ENCODE measurements at places on chromosomes 1 and 21.

GRCh38 chr1:99439433-99440075, 175.3 kb downstream of the PLPPR4 start:
- no peak for DNase-seq

- no peak for DNase-seq
Observed at GRCh38 chr1:239170828-239171227, 215.5 kb upstream of the CHRM3 start.

DNA sequence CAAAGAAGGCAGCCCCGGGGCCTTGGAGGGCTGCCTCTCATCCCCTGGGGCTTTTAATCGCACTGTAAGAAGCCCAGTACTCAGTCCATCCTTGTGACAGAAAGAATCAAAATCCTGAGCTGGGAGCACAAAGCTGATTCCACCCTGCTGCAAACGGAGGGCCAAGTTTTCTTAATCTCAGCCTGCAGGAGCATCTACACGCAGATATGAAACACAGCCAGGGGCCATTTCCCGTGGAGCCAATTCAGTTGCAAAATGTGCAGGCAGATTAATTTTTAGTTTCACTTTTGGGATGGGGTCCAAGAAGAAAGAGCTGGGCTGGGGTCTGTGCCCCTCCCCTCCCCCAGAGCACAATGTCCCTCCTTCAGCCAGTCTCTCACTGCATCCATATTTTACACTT, 4.4 kb downstream of the LYPD8 start:
- DNase-seq, result no peak

- no peak for DNase-seq
Observed at GRCh38 chr21:42349420-42350317, 1.1 kb downstream of the TFF2 start.

- DNase-seq, result no peak
Observed at GRCh38 chr1:91778964-91779363, 107.0 kb downstream of the TGFBR3 start.

GRCh38 chr1:22259551-22260282, 116.8 kb upstream of the WNT4 start:
- no peak for DNase-seq

DNA sequence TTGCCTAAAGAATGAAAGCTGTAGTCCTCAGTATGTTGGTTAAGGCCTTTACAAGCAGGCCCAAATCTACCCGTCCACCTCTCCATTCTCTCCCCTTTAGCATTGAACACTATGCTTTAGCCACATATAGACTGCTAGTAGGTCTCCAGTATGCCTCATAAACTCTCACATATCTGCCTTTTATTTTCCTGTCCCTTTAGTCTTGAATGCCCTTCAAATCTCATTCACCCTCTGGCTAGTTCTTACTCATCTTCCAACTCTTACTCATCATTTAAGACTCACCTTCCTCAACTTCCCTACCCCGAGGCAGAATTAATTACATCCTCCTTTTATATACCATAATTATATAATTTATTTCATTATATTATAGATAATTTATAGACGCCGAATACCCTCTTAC, 78.7 kb upstream of the TSPAN2 start:
- DNase-seq, result no peak

GRCh38 chr1:210496063-210496462, 167.4 kb downstream of the HHAT start:
- no peak for DNase-seq

GRCh38 chr1:15943328-15943991, 32.4 kb downstream of the ZBTB17 start:
- no peak for DNase-seq

DNA sequence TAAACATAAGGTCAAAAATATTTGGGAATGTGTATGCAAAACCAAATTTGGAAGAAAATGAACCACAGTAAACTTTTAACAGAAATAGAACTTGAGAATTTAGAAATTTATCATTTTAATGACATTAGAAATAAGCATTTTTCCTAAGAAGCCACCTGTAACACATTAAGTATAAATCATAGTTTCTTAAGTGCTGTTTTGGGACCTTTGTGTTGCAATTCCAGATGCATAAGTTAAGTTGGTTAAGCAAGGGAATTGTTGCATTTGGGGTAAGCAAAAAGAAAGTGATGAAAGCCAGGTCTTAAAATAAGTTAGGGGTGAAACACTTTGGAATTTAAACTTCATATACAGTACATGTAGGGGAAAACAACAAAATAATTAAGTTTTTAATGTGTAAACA, 49.8 kb downstream of the CDKN2C start:
- no peak for DNase-seq

Measured in stimulated activated CD8-positive, alpha-beta memory T cell treated with anti-CD3 and anti-CD28 coated beads, Interleukin-4, amount 100 ng/mL, for 4 hours (primary cell).